NCI-H146 (cell line): ENCODE measurements at places on chromosomes 13 and 19.

DNA sequence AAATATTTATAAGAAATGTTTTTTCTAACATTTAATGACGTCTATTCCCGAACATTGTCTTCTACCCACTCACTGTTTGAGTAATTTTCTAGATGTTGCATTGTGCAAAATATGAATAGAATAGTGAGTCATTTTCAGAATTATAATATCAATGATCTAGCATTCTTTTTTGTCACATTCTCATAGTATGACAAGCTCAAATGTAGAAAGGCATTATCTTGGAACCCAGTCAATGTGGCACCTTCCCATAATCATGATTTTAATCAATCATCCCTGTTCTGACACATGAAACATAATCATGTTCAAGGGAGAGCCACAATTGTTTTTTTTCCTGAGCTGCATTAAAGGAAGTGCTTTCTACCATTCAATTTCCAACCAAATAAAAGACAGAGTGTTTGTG lies 265.8 kb downstream of the OXGR1 start:
- no peak for DNase-seq

GRCh38 chr13:39809466-39809865 lies 154.0 kb downstream of the COG6 start:
- DNase-seq: no peak

GRCh38 chr19:53870485-53870844 lies 2.8 kb downstream of the MYADM start:
- no peak for DNase-seq

DNA sequence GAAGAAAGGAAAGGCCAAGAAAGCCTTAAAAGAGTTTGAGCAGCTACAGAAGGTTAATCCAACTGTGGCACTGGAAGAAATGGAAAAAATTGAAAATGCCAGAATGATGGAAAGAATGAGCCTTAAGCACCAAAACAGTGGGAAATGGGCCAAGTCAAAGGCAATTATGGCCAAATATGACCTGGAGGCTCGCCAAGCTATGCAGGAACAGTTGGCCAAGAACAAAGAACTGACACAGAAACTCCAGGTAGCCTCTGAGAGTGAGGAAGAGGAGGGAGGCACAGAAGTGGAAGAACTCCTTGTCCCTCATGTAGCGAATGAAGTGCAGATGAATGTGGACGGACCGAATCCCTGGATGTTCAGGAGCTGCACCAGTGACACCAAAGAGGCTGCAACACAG lies 5.1 kb downstream of the UTP14C start:
- DNase-seq: no peak

DNA sequence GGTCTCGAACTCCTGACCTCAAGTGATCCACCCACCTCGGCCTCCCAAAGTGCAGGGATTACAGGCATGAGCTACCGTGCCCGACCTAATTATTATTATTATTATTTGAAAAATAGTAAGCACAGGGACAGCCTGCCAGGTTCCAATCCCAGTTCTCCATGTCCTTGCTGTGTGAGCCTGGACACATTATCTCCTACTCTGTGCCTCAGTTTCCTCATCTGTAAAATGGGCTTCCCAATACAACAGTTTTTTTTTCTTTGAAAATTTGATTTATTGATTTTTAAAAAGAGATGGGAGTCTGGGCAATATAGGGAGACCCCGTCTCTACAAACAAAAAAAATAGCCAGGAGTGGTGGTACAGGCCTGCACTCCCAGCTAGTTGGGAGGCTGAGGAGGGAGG lies 3.3 kb downstream of the ZGLP1 start:
- DNase-seq: no peak

DNA sequence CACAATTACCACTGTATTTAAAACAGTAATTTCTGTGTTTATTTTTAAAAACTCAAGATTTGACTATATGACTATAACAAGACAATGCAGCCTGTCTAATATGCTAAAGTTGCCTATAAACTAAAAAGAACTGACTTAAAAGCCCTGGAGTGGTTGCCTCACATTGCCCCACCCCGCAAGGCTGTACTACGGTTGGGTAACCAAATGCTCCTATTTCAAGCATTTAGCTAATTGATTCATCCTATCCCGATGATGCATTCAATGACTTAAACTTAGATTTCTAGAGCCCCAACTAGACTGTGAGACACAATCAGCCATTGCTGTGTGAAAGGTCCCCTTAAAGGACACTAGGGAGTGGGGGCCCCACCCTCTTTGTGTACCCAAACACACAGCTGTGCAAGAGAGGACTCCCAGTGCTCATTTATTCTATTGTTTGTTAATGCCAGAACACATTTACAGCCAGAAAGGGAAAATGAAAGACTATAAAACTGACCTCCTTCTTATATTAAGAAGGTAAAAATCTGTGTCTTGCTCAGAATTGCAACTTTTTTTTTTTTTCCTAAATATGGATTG lies 66.9 kb downstream of the MIPEP start:
- DNase-seq: no peak

DNA sequence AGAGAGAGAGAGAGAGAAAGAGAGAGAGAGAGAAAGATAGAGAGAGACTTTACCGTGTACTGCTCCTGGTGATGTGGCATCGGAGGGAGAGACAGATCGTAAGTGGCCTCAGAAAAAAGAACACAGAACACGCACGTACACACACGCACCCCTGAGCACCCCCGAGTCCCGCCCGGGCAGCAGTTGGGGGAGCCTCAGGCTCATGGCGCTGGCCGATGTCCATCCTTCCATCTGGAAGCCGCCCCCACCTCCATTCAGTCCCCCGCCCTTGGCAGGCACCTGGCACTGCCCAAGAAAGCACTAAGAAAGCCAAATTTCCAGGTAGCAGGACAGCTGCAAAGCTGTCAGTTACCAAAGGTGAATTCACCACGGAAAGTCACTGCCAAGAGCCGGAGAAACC lies 116.9 kb downstream of the IER2 start:
- DNase-seq: no peak

- no peak for DNase-seq
These were observed 194.7 kb downstream of the ZNF536 start for GRCh38 chr19:30566681-30567420.

DNA sequence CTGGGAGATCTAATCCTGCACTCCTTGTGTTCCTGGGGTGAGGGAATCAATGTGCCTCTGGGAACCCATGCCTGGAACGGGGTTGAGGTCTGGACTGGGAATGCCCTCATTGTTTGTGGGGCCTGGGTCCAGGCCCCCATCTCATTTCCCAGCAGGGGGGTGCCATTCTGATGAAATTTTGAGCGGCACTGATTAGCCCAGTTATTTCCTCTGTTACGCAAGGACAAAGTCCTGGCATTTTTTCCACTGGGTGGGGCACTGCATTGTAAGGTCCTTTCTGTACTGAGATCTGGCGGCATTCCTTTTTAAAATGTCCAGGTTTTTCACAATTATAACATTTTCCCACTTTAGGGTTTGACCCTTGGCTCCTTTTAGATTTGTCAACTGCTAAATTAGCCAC lies 14.8 kb downstream of the FPR3 start:
- DNase-seq: no peak

GRCh38 chr13:101264931-101265330 lies 151.4 kb downstream of the NALCN start:
- DNase-seq: no peak
